NCI-H774 (cell line): ENCODE measurements at places on chromosomes 6 and 20.

- DNase-seq = no peak
Measured at GRCh38 chr6:47446669-47447330, 30.8 kb upstream of the CD2AP start.

- DNase-seq = peak; percentile 66
Measured at GRCh38 chr6:136609873-136610706, 59.9 kb upstream of the MAP7 start.

DNA sequence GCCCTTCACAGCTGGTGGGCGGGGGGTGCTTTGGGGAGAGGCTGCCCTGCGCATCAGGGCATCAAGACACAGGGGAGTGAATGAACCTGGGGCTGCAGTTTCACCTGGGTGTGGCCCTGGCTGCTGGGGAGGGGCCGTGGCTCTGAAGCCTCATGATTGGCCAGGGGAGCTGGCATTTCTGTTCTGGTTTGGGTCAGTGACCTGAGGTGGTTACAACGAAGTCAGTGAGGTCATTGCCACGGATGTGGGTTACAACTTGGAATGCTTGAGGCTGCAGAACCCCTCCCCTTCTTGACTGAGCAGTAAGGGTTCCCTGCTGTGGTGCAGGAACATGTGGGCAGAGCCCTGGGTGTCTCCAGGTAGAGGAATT is 3.0 kb downstream of the TCEA2 start:
- DNase-seq = no peak

DNA sequence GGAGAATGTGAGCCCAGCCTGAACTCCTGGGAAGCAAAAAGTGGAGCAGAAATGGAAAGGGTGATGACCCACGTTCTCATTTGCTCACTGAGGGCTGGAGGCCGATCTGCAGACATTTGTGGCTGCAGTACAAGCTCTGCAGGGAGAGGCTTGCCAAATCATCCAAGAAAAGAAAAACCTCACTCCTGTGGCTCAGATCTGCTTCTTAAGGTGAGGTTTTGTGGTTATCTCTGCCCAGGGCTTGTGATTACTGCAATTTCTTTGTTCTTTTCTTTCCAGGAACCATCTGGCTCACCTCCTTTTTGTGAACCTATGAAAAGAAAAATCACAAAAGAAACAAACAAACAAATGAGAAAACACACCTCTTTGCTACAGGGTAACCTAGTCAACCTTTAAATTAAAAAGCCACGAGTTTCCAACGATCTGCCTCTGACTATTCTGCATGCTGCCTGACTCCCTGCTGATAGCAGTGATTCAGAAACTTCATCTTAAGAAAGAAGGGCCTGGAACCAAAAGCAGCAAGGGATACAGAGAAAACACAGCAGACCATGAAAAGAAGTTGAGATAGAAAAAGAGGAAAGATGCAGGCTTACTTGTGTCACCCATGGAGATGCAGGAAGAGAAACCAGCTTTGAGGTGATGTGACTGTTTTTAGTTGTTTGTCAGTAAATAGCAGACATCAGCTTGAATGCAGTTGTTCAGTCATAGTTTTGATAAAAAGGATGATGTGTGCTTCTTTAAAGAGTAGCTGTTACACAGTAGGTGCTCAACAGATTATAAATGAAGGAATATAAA is 165.1 kb downstream of the LMBRD1 start:
- no peak for DNase-seq

- DNase-seq = no peak
Measured at GRCh38 chr20:48683467-48684175, 144.2 kb downstream of the PREX1 start.

DNA sequence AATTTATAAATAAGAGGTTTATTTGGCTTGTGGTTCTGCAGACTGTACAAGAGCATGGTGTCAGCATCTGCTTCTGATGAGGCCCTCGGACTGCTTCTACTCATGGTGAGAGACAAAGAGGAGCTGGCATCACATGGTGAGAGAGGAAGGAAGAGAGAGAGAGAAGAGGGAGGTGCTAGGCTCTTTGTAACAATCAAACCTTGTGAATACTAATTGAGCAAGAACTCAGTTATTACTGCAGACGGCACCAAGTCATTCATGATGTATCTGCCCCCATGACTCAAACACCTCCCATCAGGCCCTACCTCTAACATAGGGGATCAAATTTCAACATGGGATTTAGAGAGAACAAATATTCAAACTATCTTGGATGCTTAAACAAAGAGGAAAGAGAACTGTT is 6.3 kb upstream of the SIRPG start:
- no peak for DNase-seq

DNA sequence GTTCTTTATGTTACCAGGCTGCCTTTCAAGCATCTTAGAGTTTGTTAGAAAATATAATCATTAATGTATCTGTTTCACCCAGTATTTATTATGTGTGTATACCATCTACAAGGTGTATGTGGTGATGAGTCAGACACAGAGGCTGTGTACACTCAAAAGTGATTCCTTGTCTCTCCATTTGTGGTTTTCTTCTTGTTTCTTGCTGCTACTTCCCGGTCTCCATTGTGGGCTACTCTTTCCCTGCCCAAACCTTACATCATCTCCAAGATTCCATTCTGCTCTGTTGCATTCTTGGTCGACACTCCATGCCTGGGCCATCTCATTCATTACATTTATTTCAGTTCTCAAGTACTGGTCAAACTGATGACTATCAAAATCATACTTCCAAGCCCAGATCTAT is 182.2 kb upstream of the STXBP5 start:
- no peak for DNase-seq

GRCh38 chr6:12289365-12289919 is 719 bp upstream of the EDN1 start:
- DNase-seq = no peak

- no peak for DNase-seq
Measured at GRCh38 chr6:113281431-113281830, 575.7 kb upstream of the MARCKS start.

- no peak for DNase-seq
Measured at GRCh38 chr20:61895016-61895415, 170.7 kb downstream of the TAF4 start.

- no peak for DNase-seq
Measured at GRCh38 chr20:45823949-45824835, 2.9 kb downstream of the TNNC2 start.

GRCh38 chr6:109282756-109283155 is 99.5 kb downstream of the CD164 start:
- DNase-seq = no peak

DNA sequence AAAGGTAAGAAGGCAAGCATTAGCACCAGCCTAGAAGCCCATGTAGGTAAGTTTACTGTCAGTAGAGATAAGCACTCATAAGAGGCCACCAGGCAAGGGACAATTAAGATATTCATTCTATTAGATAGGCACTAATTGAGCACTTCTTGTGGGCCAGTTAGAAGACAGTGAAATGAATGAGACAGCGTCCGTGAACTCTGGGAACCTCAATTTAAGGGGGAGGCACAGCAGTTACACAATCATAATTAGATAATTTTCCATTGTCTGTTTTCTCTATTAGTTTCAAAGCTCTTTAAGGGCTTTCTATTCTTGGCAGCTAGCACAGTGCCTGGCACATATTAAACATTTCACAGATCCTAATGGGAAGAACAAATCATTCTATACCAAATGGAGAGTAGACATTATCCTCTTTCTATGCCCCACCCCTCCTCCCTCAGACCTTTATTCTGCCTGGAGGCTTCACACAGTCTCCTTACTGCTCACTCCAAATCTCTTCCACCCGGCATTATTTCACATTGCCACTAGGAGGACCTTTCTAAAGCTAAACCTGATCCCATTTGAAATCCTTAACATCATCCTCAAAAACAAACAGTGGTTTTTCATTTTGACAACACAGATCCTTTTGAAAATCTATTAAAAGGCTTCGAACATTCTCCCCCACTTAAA is 529.6 kb downstream of the ADGRB3 start:
- DNase-seq = no peak

DNA sequence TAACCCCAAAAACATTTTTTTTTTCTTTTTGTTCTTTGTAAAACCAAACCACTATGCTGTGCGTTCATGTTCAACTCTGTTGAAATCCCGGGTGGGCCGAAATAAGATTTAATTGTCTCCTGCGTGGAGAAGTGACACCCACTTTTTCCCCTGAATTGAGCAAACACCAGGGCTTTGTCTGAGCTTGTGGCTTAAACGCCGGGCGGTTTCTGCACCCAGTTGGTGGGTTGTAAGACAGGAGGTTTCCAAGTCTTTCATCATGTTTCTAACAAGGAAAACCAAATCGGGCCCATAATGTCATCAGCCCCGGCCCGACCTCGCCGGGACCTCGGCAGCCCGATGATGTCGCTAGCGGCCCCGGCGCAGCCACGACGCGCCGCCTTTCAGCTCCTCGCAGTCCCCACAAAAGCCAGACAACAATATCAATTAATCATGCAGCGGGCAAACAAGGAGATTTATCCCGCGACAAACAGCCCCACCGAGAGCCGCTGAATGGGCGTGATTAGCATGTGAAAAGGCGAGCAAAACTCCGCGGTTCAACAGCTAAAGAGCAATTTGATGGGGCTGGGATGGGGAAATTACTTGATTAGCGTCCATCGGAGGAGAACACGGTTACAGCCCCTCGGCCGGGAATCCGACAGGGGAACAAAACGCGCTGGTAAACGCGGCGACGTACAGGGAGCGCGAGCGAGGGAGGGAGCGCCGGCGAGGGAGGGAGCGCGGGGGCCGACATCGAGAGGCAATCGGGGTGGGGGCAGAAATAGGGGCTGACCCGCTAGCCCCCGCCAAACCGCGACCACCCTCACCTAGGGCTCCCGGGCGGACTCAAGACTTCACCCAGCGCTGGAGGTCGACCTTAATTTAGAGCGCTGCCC is 5.3 kb downstream of the LINC00237 start:
- DNase-seq = peak; percentile 24

GRCh38 chr6:42727627-42728026 is 5.2 kb upstream of the PRPH2 start:
- no peak for DNase-seq

- DNase-seq = peak; percentile 52
Measured at GRCh38 chr6:77837034-77837784, 184.4 kb downstream of the MEI4 start.
